ENCODE measurements at places on chromosomes 5 and 9.

GRCh38 chr9:27033815-27034403, 28.4 kb upstream of the LRRC19 start:
- DNase-seq, result no peak

- no peak for DNase-seq
Measured at GRCh38 chr5:153546566-153546965, 56.1 kb downstream of the GRIA1 start.

- DNase-seq, result no peak
Measured at GRCh38 chr5:6736524-6737042, 23.4 kb downstream of the TENT4A start.

- DNase-seq, result peak; percentile 29
Measured at GRCh38 chr9:69622676-69623075, 49.5 kb downstream of the APBA1 start.

DNA sequence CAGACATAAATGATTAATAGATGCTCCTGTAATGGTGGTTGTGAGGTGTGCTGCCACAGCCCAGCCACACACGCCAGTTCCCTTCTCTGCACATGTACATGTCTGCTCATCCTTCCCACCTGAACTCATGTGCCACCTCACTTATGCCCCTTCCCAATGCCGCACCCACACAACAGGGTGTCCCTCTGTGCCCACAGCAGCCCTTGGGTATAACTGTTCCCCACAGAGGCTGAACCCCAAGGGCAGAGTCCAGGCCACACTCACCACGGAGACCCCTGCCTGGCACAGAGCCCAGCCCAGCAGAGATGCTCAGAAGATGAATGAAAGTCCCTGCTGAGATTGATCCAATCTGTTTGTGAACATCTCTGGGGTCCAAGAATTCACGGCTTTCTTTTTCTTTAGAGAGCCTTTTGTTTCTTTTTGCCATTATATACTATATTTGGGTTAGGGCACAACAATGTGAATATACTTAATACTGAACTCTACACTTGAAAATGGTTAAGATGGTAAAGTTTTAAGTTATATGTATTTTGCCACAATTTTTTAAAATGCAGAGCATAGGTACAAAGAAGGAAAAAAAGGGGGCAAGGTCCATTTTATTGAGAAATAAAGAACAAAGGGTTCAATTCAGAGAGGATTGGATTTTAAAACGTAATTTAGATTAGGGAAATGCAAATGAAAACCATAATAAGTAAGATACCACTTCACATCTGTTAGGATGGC, 29.6 kb downstream of the IRF1 start:
- DNase-seq, result no peak

- DNase-seq, result no peak
Measured at GRCh38 chr5:61617039-61617438, 285.0 kb downstream of the ZSWIM6 start.

- no peak for DNase-seq
Measured at GRCh38 chr9:127293767-127294166, 29.2 kb downstream of the GARNL3 start.

DNA sequence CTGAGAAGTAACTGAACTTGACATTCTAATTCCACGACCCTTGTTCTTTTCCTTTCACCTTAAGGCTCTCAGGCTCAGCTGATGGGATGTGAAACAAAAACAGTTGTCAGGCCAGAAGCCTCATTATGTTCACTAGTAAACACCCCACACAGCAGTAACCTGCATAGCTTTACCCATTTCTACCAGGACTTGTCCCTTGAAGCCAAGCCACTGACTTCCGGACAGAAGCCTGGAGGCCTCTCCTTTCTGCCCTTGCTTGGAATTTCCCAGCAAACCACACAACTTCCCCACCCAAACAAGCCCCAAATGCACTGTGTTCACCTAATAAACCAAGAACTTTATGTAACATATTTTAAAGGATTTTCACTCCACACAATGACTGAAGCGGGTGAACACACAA, 19.6 kb downstream of the PRUNE2 start:
- DNase-seq, result no peak

DNA sequence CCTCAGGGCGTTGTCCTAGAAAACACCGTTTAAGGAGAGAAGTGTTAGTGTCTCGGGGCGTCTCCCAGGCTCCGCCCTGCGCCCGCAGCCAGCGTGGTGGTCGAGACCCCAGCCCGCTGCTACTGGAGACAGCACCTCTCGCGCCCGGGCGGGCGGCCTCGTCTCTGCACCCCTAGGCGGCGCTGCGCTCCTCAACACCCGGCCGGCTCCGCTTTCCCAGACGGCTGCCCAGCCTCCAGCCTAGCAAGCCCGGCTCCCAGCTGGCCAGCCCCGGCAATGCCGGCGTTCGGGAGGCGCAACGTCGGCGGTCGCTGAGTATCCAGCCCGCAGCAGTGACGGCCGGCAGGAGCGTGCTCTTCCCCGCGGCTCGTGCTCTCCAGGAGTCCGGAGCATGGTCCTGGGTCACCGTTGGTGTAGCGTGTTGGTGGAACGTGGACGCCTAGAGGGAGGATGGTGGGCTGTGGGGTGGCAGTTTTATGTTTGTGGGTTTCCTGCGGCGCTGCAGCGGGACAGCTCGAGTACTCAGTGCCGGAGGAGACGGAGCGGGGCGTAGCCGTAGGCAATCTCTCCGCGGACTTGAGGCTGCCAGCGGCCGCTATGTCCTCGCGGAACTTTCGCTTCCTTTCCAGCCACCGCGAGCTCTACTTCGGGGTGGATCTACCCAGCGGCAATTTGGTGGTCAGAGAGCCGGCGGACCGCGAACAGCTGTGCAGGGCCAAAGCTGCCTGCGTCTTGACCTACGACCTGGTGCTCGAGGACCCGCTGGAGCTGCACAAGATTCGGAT, 536 bp downstream of the PCDHAC1 start:
- DNase-seq, result no peak

GRCh38 chr9:104608336-104608735, 2.9 kb upstream of the OR13C2 start:
- no peak for DNase-seq

DNA sequence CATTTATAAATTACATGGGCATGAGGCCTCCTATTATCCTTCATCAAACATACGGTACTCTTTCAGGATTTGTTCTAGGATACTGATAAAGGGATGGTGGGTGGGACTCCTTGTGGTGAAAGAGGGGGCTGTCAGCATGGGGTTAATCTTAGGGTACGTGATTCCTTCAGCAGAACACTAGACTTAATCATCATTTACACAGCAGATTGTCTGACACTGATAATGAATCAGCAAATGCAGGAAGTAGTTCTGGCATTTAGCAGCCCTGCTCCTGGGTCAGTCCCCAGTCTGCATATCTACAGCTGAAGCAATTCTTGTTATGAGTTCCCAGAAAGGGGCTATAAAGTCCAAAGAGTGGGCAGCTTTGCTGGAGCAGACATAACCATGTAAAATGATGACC, 384.6 kb downstream of the SPOCK1 start:
- peak; percentile 12 for DNase-seq

DNA sequence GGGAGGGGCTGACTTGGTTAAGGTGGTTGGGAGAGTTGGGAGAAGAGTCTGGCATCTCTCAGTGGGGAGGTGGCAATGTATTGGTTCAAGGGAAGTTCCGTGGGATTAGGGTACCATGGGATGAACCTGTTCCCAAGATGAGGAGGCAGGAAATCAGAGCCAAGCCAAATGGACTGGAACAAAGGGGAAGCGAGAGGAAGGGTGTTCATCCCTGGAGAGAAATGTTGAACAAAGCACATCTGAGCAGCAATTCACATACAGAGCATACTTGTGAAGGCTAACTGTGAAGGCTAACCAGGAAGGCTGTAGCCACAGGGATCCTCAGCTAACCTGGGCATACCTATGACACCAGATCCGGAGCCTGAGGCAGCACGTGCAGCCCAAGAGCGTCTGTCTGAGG, 214.0 kb downstream of the MCTP1 start:
- no peak for DNase-seq

DNA sequence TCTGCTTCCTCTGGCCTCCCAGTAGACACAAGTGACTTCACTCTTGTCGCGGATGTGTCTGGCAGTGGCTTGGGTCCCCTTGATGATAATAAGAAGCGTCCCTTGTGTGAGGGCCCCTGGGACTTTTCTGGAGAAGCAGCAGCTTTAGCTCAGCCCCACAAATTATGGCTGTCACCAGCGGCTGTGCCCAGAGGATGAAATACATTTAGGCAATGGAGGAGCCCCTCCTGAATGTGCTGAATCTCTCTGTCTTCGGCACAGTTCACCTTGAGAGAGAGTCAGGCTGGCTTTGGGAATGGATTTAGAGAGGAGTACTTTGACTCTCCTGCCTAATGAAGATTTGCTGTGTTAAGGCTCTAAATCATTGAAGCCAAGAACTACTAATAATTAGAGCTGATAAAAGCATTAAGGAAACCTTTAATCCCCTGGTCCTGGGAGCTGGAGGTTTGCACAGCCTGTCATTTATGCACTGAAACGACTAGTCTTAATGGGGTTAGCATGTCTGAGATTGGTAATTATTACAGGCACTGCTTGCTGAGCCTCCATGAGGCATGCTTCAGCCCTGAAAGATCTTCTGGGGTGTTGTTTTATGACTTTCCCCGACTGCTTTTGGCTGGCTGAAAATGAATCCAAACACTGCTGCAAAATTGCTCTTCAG, 127.0 kb downstream of the TENT4A start:
- DNase-seq, result no peak

DNA sequence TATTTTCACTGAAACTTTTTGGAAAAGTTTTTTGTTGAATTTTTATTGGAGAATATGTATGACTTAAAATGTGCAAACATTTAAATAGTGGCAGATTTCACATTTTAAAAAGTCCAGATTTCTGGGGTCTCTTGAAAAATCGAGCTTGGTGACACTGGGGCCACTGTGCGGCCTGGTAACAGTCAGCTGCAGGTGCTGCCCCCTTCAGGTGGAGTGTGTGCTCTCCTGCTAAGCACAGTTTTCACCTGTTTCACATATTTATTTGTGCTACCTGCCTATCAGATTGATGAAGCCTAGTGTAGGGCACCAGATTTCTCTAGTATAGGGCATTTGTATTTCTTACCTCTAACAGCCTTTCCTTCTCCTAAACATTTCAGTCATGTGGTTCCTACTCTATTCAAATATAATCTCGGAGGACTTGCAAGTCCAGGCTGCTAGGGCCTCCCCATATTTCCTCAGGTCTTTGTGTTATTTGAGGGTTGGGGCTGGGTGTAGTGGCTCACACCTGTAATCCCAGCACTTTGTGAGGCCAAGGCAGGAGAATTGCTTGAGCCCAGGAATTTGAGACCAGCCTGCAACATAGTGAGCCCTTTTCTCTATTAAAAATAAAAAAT, 95.8 kb upstream of the KLF9 start:
- no peak for DNase-seq

GRCh38 chr5:15326471-15326870, 173.5 kb upstream of the FBXL7 start:
- no peak for DNase-seq

Data from fibroblast of skin of left biceps (primary cell).